Suprapubic skin (tissue), 4 donors: ENCODE measurements at places on chromosomes 13 and 19.

GRCh38 chr19:8688930-8689329 lies 9.7 kb downstream of the ACTL9 start:
- no peak for DNase-seq
- no peaks in the 10 kb centered on the region for H3K36me3 ChIP-seq
- no peak overlapping the region for H3K27ac ChIP-seq
- no peak overlapping the region for H3K4me3 ChIP-seq

- no peak overlapping the region for H3K4me3 ChIP-seq
- no peaks in the 10 kb centered on the region for H3K4me1 ChIP-seq
- no peak for DNase-seq
- peaks cover 3% of the 10 kb centered on the region for H3K27me3 ChIP-seq
- no peak overlapping the region for H3K27ac ChIP-seq
These were observed 1.4 kb downstream of the TMEM272 start for GRCh38 chr13:51843529-51843928.

DNA sequence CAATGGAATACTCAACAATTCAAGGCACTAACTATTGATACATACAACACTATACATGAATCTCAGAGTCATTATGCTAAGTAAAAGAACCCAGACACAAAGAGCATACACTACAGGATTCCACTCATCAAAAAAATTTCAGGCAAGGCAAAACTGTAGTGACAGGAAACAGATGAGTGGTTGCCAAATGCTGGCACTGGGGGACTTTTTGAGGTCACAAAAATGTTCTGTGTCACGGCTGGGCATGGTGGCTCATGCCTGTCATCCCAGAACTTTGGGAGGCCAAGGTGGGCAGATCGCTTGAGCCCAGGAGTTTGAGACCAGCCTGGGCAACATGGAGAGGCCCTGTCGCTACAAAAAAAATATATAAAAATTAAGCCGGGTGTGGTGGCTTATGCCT lies 129.4 kb downstream of the KL start:
- no peaks in the 10 kb centered on the region for H3K27me3 ChIP-seq
- peaks cover 5% of the 10 kb centered on the region for H3K36me3 ChIP-seq
- DNase-seq: no peak
- H3K27ac ChIP-seq: no peak overlapping the region

DNA sequence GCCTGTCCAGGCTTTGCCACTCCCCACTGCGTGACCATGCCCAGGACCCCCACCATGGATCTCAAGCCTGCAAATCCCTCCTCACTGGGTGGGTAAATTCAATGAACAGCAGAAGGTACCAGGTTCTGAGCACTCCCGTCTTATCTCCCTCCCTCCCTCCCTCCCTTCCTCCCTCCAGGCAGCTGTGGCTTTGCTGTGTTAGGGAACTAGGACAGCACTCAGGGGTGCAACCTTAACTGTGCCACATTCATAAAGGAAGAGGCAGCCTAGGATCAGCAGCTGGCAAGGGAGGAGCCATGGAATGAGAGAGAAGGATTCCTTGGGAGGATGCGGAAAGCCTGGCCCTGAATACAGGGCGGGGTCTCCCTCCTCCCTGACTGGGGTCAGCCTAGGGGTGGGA lies 5.6 kb downstream of the CEACAM4 start:
- H3K27ac ChIP-seq: no peak overlapping the region
- no peaks in the 10 kb centered on the region for H3K4me1 ChIP-seq
- H3K36me3 ChIP-seq: no peaks in the 10 kb centered on the region
- peaks cover 16% of the 10 kb centered on the region for H3K27me3 ChIP-seq
- DNase-seq: no peak
- no peak overlapping the region for H3K4me3 ChIP-seq

DNA sequence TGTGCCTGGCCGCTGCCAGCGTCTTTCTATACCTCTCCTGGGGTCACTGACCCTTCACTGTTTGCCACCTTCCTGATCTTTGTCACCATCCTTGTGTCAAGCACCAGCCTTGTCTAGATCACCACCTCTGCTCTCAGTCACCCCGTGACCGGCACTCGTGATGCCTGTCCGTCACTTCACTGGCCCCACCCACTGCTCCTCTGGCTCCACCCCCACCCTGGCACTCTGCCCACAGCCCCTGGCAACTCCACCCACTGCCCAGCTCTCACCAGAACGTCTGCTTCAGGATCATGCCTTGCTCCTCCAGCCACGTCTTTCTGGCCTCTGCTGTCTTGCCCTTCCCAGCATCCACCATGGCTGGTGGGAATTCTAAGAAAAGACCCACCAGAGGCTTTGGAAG lies 24.8 kb upstream of the PLA2G4C start:
- H3K4me1 ChIP-seq: no peaks in the 10 kb centered on the region
- no peak for DNase-seq
- H3K27ac ChIP-seq: no peak overlapping the region
- H3K4me3 ChIP-seq: no peak overlapping the region
- H3K36me3 ChIP-seq: peaks cover 55% of the 10 kb centered on the region

DNA sequence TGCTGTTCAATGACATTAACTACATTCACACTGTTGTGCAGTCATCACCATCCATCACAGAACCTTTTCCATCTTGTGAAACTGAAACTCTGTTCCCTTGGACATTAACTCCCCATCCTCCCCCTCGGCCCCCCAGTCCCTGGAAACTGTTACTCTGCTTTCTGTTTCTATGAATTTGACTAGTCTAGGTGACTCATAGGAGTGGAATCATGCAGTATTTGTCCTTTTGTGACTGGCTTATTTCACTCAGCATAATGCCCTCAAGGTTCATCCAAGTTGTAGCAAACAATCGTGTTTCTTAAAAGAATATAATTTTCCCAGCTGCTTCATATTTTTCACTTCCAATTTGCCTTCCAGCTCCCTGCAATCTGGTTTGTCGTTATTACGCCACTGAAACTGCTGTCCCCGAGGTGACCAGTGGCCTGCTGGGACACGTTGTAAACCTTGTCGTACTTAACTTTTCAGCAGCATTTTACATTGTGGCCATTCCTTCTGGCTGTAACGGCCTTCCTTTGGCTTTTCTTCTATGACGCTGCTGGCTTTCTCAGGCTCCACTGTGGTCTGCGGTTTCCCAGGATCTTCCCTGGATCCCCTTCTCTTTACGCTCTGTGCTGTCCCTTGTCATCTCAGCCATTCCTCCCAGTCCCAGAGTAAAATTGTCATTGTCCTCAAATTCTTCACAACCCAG lies 74.0 kb downstream of the DHRS12 start:
- H3K27ac ChIP-seq: peak overlapping the region; percentile 84
- no peak overlapping the region for H3K4me3 ChIP-seq
- peak; percentile 83 for DNase-seq
- H3K27me3 ChIP-seq: no peaks in the 10 kb centered on the region
- H3K4me1 ChIP-seq: peaks cover 61% of the 10 kb centered on the region

GRCh38 chr19:24057144-24057543 lies 29.8 kb upstream of the ZNF254 start:
- H3K4me1 ChIP-seq: peaks cover 3% of the 10 kb centered on the region
- peaks cover 62% of the 10 kb centered on the region for H3K36me3 ChIP-seq
- H3K4me3 ChIP-seq: no peak overlapping the region
- no peaks in the 10 kb centered on the region for H3K27me3 ChIP-seq

DNA sequence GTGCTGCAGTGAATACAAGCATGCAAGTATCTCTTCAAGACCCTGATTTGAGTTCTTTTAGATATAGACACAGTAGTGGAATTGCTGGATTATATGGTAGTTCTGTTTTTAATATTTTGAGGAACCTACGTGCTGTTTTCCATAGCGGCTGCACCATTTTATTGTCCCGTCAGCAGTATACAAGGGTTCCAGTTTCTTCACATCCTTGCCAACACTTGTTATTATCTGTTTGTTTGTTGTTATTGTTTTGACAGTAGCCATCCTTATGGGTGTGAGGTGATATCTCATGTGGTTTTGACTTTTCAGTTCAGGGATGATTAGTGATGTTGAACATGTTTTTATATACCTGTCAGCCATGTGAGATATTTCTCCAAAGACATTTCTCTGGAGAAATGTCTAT lies 53.2 kb downstream of the TNFRSF19 start:
- H3K4me3 ChIP-seq: no peak overlapping the region
- DNase-seq: no peak
- H3K36me3 ChIP-seq: no peaks in the 10 kb centered on the region

GRCh38 chr13:44686531-44686934 lies 110.4 kb upstream of the TSC22D1 start:
- no peaks in the 10 kb centered on the region for H3K36me3 ChIP-seq
- peaks cover 3% of the 10 kb centered on the region for H3K27me3 ChIP-seq
- H3K4me3 ChIP-seq: no peak overlapping the region
- DNase-seq: no peak
- H3K4me1 ChIP-seq: no peaks in the 10 kb centered on the region

- H3K4me3 ChIP-seq: peak overlapping the region; percentile 44
- H3K27me3 ChIP-seq: no peaks in the 10 kb centered on the region
- H3K4me1 ChIP-seq: peaks cover 69% of the 10 kb centered on the region
These were observed 3.4 kb downstream of the SF3A2 start for GRCh38 chr19:2239771-2240770.

GRCh38 chr13:24264976-24265375 lies 44.4 kb upstream of the C1QTNF9 start:
- no peaks in the 10 kb centered on the region for H3K36me3 ChIP-seq
- peaks cover 11% of the 10 kb centered on the region for H3K4me1 ChIP-seq
- H3K4me3 ChIP-seq: no peak overlapping the region
- H3K27ac ChIP-seq: no peak overlapping the region
- DNase-seq: no peak

- no peaks in the 10 kb centered on the region for H3K36me3 ChIP-seq
- no peaks in the 10 kb centered on the region for H3K4me1 ChIP-seq
- no peak overlapping the region for H3K27ac ChIP-seq
- H3K27me3 ChIP-seq: no peaks in the 10 kb centered on the region
These were observed 313.4 kb downstream of the COG6 start for GRCh38 chr13:39968646-39969475.

DNA sequence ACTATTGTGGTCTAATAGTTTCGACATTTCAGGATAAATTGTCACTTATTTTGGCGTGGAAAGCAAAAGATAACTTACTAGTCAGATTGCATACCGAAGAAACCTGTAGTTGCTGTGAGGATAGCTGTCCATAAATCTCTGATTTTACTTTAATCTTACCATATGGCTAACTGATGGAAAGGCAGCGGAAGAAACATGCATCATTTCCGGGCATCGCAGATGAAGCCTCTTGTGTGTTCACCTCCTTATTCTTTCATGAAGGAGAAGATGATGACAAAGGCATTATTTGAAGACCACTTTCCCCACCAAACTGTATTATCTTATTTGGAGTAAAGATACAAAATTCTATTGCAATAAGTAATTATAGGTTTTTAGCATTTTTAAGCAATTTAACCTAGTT lies 763.6 kb upstream of the SLITRK6 start:
- H3K4me3 ChIP-seq: no peak overlapping the region
- no peak overlapping the region for H3K27ac ChIP-seq
- no peak for DNase-seq
- H3K4me1 ChIP-seq: no peaks in the 10 kb centered on the region
- H3K36me3 ChIP-seq: no peaks in the 10 kb centered on the region

DNA sequence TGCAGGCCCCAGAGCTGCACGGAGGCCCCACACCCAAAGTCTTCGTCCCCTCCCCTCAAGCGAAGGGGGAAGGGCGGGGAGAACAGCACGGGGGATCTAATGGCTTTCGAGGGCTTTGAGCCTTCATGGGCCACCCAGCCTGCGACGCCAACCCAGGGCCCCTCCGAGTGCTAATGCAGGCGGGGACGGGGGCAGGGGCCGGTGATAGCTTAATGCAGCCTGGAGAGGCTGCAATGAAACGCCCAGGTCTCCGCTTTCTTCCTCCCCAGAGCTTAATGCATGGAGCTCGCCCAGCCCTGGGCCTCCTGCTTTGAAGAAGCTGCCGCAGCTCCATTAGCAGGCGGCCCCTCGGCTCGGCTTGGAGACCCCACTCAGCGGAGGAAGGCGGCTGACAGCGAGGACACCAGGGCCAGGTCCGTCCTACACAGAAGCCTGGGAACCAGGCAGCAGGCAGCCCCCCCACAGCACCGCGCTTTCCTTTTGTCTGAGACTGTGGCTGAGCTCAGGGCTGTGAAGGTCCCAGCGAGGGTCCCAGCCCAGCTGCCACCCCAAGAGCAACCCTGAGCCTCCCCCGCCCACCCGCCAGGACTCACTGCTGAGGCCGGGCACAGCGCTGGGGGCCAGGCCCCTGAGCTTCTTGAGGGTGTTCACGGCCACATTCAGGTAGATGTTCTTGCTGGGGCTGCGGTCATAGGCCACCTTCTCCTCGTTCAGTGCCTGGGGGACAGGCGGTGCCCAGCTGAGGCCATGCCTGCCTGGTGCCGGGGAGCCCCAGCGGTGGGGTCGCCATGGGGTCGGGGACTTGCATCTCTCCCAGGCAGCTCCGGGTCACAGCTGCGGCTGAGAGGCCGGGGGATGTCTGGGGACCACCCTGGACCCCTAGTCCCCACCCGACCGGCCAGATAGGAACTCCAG lies 7.5 kb upstream of the ATP8B3 start:
- peaks cover 95% of the 10 kb centered on the region for H3K36me3 ChIP-seq
- no peaks in the 10 kb centered on the region for H3K4me1 ChIP-seq
- DNase-seq: no peak

GRCh38 chr13:39329182-39329639 lies 273.8 kb downstream of the LHFPL6 start:
- no peak for DNase-seq
- no peaks in the 10 kb centered on the region for H3K36me3 ChIP-seq
- H3K4me1 ChIP-seq: no peaks in the 10 kb centered on the region
- H3K27ac ChIP-seq: no peak overlapping the region
- no peaks in the 10 kb centered on the region for H3K27me3 ChIP-seq

DNA sequence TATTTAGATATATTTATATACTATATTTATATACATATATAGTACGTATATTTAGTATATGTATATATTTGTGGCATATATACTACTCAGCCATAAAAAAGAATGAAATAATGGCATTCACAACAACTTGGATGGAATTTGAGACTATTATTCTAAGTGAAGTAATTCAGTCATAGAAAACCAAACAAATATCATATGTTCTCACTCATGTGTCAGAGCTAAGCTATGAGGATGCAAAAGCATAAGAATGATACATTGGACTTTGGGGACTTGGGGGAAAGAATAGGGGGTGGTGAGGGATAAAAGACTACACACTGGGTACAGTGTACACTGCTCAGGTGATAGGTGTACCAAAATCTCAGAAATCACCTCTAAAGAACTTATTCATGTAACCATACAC lies 1015.7 kb downstream of the EFNB2 start:
- H3K27ac ChIP-seq: no peak overlapping the region
- no peaks in the 10 kb centered on the region for H3K36me3 ChIP-seq
- no peaks in the 10 kb centered on the region for H3K27me3 ChIP-seq
- H3K4me3 ChIP-seq: no peak overlapping the region
- H3K4me1 ChIP-seq: no peaks in the 10 kb centered on the region
